ENCODE measurements at places on chromosomes 4 and X.

DNA sequence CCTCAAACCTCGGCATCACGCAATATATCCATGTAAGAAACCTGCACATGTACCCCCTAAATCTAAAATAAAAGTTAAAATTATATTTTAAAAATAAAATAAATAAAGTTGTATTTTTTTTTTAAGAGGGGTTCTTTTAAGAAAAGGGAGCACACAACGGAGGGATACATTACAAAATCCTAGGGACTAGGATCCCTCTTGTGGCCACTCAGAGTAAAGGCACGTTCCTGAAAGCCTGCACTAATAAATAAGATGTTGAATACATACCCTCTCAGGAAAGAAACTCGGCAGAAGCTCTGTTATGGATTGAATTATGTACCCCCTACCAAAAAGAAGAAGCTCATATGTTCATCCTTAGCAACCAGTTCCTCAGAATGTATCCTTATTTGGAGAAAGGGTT lies 50.9 kb upstream of the PRDX4 start:
- DNase-seq = no peak

- no peak for DNase-seq
These were observed 2.3 kb upstream of the FOXP3 start for GRCh38 chrX:49266523-49267445.

GRCh38 chrX:65755786-65756185 lies 88.3 kb downstream of the MSN start:
- no peak for DNase-seq

DNA sequence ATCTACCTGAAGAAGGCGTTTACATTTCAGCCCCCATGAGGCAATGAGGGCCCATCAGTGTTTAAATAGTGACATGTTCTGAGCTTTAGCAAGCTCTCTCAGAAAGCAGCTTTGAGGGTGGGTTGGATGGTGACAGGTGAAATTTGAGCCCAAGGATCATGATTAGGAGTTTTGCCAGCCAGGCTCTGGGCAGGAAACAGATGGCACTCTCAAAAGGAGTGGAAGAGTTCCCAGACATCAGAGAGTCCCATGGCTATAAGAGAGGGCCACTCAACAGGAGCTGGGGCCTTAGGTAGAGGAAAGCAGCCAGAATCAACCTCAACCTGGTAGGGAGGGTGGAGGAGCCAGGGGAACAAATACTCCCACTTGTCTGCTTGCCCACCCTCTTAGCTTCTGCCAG lies 499.8 kb downstream of the MID1IP1 start:
- no peak for DNase-seq

Measured in right forelimb (tissue), 1 donor.